ENCODE measurements at places on chromosomes 2 and 18. TPM values are rescaled to one million over a fixed set of nuclear protein-coding genes. Genes with fewer than 3 reads are reported as not detected.

DUSP19 gene
- 7.2 TPM for total RNA-seq

CYP26B1 gene
- total RNA-seq = 5.0 TPM

DNA sequence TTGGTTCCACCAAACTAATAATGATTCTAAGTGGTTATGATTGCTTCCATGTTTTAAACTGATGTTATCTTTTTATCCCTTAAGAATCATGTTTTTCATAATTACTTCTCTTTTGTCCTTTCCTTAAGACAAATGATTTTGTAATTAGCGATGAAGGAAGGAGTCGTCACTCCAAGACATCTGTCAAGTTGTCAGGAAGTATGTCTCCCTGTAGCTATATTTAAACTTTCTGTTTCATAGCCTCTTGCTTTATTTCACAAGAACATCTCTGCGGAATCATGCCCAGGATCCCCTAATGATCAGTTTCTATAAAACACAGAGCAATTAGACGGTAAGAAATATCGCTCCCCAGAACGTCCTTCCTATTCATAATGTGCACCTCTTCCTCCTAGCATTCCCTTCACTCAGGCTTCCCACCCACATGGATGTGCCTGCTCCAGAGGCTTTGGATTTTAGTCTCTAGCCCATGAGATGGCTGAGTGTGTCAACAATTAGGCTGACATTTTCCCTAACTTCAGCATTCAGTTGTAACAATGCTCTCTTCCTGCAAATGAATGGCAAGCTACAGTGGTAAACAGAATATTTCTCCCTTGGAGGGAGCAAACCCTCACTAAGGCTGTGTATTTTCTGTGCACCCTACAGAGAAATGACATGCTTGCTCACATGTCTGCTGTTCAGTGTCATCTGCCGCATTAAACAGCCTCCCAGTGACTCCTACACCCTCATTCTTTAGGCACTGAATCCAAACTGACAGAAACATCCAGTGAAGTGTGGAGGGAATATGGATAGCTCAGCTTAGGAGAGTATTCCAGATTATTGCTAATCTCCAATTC is 879.6 kb upstream of the CELF4 start:
- no peak for DNase-seq

- DNase-seq = peak; percentile 57
These were observed 88.3 kb upstream of the PPP1CB start for GRCh38 chr2:28663359-28663758.

Measured in sigmoid colon (tissue), 7 donors.